GM03348 (cell line): ENCODE measurements at places on chromosomes 3 and 15.

DNA sequence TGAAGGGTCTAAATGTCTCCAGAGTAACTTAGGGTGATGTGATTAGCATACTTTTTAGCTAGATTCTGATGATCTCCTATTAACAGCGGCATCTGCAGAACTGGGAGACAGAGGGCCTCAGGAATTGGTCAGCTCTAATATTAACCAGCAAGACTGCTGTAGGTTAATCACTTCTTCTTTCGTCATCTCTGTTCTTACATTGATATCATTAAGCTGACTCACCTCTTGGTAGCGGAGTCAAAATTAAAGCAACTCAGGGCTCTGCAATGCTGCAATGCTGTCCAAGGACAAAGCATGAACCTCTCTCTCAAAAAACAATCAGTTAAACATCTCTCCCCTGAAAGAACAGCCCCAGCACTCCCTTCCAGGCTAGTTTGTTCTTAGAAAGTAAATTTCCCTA, 57.5 kb upstream of the TRA2B start:
- peak; percentile 45 for DNase-seq

DNA sequence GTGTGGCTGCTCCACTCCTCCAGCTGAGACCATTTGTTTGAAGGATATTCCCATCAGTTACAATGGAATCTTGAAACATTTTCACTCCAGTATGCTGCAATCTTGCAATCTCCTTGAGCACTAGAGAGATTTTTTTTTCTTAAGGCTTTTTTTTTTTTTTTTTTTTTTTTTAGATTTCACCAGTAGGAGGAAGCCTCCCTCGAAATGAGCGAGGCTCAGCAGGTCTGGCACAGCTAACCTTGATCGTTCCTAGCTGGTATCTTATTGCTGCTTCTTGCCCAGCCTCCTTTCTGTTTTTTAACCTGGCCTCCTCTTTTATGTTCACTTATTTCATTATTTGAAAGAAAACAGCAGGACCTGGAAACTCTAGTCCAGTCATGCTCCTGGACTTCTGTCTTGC, 48.1 kb downstream of the RAP2B start:
- DNase-seq, result peak; percentile 51

GRCh38 chr3:142904639-142905436, 16.0 kb upstream of the PCOLCE2 start:
- DNase-seq, result peak; percentile 29

GRCh38 chr3:172321035-172321434, 127.2 kb downstream of the GHSR start:
- DNase-seq, result no peak

GRCh38 chr3:54928046-54928770, at the start of gene LRTM1:
TSS of gene LRTM1 (minus strand) at chr3:54928059. CDS start at chr3:54927911, 148 bp downstream.
- DNase-seq, result no peak

DNA sequence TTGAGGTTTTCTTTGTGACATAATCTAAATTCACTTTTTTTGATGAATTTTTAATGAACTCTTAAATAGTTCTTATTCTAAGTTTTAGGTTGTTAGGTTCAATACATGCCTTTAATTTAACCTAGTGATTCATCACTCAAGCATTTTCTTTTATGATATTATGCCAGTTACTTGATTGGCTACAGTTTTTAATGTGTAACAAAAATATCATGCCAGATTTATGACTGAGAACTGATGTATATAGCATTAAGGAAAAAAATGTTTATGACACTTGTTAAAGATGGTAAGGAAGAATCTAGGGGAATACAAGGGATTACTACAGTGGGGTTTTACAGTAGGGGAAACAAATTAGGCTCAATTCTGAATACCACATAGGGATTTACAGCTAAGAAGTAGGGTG, 103.1 kb downstream of the VGLL3 start:
- no peak for DNase-seq

DNA sequence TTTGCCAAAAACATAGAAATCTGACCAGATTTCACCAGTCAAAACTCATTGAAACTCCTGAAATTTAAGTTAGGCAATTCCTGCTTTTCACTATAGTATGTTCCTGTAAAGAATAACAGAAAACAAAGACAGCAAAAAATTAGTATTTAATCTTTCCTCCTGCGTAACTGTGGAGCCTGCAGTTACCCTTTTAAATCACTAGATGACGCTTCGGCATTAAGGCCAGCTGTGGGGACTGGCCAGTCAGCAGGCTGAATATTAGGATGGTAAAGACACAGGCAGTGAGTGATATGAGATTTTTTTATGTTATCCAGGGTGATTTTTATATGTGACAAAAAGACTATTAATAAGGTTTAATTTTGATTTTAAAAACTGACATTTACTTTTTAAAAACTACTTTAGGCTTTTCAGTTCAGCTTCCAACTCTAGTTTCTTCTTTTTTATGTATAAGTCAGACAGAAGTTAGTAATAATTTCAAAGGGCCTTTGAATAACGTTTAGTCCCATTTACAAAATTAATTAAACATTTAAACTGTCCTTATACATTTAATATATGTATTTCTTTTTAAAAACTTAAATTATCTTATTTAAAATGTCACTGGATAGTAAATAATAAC, 165.1 kb downstream of the PPM1L start:
- DNase-seq, result peak; percentile 76

- DNase-seq, result no peak
Measured at GRCh38 chr15:49343546-49343945, 79.5 kb upstream of the FGF7 start.

DNA sequence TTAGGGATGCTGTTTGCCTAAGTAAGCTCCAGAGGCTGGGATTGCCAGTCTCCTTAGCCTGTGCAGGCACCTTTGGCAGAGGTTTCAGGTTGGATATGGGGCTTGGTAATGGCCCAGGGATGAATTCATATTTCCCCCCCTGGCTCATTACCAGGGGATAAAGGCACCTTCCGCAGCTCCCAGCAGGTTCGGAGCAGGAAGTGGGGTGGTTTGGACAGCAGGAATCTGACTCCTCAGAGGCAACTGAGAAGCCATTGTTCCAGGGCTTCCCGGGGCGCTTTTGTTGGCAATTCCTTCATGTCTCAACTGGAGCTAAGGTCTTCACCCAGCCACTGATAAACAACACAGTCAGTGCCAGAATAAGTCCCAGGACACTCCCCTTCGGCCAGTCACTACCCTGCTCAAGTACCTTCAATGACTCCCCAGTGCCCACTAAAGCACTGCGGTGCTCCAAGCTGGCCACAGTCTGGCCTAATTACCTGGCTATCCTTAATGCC, 85.3 kb upstream of the SLC6A6 start:
- no peak for DNase-seq

GRCh38 chr3:142065344-142065743, 84.0 kb downstream of the TFDP2 start:
- no peak for DNase-seq

DNA sequence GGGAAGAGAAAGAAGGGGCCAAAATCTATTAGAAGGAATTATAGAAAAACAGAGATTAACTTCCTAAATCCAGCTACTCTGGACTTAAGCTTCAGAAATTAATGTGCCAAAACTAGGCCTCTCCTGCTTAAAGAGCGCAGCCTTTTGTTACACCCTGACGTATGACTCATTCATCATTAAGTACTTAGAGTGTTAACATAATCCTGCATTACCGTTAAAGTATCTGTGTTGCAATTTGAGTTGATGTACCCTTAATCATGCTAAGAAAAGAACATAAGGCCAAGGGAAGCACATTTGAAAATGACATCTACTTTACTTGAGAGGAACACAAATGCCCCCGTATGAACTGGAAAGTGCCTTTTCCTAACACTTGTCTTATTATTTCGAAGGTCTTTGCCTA, 7.9 kb downstream of the HTR3D start:
- no peak for DNase-seq

- peak; percentile 24 for DNase-seq
Measured at GRCh38 chr15:75042730-75043508, 19.5 kb downstream of the PPCDC start.

DNA sequence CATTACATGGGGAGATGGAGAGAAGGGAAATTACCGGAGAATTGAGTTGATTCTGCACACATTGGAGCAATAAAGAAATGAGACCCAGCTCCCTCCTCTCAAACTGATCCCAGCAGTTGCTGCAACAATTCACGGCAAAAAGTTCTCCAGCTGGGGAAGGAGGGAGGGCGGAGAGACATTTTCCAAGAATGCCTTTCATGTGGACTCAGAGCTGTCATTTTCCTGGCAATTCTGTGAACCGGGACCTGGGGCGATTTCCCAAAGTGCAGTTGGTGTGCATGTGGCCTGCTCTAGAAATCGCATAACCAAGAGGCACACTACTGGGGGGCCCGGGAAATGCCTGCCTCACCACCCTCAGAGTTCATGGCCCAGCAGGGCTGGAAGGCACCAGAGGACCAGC, 48.7 kb upstream of the IREB2 start:
- peak; percentile 31 for DNase-seq

- peak; percentile 3 for DNase-seq
Measured at GRCh38 chr3:126556637-126557414, 1.9 kb downstream of the C3orf22 start.

GRCh38 chr3:45178183-45179023, 32.2 kb upstream of the CDCP1 start:
- DNase-seq, result no peak
